ENCODE measurements at places on chromosomes 7 and 10.

DNA sequence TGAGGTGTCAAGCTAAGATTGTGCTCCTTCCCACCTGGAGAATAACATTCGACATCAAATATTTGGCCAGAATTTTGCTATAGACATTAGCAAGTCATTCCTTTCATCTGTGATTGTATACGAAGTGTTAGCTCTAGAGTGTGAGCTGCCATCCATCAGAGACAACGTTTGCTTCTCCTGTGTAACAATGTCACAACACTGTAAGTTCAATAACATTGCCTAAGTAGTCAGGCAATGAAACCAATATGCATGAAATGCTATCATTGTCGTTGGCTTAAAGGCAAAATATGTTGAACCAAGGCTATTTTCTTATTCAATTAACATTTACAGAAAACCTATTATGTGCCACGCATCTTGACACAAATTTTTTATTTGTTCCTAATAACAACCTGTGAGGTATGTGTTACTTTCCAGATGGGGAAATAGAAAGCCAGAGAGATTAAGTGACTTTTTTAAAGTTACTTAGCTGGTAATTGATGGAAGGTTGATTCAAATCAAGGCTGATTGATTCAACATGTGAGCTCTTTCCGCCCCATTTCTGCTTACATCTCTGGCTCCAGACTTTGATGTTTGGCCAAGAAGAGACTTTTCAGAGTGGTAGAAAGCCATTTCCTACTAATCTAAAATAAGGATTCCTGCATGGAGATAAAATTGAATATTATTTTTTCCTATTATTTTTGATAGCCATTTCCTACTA lies 32.0 kb downstream of the BET1 start:
- DNase-seq, result no peak

DNA sequence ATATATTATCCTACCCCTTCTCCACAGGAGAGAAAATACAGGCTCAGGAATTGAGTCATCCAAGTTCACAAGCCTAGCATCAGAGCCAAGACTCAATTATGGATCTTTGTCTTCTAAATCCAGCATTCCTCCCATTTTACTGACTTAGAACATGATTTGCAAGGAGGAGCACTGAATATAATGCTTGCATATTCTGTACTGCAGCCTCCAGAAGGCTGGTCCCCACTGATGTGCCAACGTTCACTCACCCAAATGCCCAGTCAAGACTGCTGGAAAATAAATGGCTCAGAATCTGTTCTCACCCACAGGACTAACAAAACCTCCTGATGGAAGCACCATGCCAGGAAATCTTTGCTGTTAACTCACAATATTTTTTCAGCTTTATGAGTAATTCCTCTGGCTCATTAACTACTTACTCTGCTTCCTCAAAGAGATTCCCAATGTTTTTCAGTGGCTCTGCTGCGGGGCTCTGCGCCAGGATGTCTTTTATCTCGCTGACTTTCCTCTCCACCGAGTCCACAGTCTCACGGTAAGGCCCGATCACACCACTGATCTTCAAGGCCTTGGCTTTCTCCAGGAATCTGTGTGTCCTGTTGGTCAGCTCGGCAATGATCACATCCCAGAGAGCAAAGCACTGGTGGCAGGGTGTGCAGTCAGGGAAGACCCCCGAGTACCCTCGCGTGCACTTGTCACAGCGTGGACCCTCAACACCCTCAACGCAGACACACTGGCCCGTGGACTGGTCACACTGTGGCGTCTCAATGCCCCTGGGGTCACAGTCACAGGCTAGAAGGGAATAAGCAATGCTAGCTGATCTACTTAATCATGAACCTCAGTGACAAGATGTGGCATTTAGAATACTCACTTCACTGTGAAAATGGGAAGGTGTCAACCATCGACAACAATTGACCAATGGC lies 48.8 kb downstream of the DLD start:
- no peak for DNase-seq

DNA sequence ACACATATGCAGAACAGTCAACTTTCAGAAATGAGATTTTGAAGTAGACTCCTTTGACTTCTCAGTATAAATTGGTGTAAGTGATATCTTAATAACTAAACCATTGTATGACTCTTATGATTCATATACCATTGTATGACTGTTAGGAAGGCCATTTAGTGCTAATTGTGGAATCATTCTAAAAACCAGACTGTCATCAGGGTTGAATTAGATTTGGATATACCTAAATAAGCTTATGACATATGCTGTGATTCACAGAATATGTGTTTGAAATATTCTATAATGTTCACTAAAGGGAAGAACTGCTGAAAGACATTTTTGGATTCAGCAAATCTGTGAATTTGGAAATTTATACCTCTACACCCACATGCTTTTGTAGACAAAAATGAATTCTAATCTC lies 438.1 kb downstream of the MDFIC start:
- DNase-seq, result no peak

DNA sequence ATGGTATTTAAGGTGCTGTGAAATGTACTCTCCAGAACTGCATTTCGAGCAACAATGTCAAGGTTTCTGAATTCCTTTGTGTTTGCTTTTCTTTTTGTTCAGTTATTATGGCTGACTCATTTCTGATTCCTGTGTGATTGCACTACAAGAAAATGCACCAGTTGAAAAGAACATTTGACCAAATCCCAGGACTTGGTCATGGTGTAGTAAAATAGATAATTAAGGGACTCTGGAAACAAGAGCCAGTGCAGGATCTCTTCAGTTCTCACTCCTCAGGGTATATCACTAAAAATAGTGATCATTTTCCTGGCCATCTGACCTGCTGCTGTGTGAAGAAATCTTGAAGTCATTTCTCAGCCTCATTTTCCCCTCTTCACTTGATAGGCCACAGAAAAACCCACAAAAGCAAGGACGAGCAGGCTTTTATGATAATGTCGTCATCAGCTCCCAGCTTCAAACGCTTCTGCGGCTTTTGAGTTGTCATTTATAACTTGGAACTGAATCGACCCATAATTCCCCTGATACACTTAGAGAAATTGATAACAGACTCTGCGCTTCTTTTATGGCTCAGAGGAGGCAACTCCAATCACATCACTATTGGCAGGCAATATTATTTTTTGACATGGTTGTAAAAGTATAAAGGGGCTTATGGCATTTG lies 274.7 kb downstream of the HDAC9 start:
- no peak for DNase-seq

- DNase-seq, result no peak
Measured at GRCh38 chr10:131842351-131843088, 58.3 kb upstream of the PPP2R2D start.

GRCh38 chr7:80768756-80769155 lies 130.3 kb downstream of the CD36 start:
- DNase-seq, result no peak

GRCh38 chr7:40546616-40547501 lies 412.1 kb downstream of the SUGCT start:
- no peak for DNase-seq

- DNase-seq, result no peak
Measured at GRCh38 chr7:44449584-44449928, 40.9 kb downstream of the NUDCD3 start.

DNA sequence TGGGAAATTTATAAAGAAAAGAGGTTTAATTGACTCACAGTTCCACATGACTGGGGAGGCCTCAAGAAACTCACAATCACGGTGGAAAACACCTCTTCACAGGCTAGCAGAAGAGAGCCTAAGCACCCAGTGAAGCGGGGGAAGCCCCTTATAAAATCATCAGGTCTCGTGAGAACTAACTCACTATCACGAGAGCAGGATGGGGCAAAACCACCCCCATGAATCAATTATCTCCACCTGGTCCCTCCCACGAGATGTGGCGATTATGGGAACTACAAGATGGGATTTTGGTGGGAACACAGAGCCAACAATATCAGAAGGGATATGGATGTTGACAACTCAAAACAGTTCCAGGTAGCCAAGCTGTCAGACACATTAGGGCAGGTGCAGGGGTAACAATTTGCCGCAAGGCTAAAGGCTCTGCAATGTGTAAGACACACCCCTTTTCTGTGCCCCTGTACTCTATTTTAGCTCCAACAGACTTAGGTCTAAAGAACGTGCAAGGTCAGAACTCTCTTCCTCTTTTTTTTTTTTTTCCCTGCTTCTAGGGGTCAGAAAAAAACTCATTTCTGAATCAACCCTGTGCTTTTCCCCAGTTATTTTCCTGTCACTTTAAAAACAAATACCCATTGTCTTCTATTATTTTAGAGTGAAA lies 30.7 kb upstream of the RBM20 start:
- no peak for DNase-seq

DNA sequence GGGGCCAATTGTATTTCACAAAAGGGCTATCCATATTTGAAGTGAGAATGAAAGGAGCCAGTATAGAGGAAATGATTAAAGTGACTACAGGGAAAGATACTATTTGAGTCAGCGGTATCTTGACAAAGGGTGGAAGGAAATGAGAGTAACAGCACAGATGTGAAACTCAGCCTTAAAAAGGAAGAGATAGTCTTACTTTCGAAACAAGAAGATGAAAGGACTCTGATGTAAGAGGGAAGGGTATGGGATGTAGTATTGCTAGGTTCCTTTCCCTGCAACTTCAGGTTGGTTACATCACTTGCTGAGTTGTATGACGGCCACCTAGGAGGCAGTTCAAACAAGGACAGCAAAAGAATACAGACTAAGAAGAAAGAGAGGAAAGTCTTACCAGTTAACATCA lies 13.7 kb downstream of the CISD1 start:
- DNase-seq, result no peak

GRCh38 chr7:154409703-154410311 lies 357.6 kb downstream of the DPP6 start:
- no peak for DNase-seq

DNA sequence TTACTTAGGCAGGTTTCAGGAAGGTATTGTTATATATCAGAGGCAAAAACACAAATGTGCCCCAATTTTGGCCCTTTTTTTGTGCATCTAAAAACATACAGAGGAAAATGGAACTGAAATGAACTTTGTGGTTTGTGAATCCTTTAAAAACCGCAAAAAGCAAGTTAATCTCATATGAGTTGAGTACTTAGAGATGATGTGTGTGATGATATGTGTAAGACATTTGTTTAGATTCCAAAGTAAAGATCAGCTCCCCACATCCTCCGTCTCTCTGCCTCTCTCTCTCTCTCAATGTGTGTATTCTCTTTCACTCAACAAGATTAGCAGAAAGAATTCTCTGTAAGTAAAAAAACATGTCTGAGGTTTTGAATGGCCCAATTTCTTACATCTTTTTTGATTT lies 201.9 kb downstream of the MALRD1 start:
- DNase-seq, result no peak

GRCh38 chr10:11403116-11403515 lies 208.3 kb downstream of the USP6NL start:
- no peak for DNase-seq

GRCh38 chr10:25966844-25967243 lies 32.8 kb downstream of the MYO3A start:
- DNase-seq, result no peak

- DNase-seq, result peak; percentile 71
Measured at GRCh38 chr7:2928613-2929311, 84.7 kb upstream of the GNA12 start.

- no peak for DNase-seq
Measured at GRCh38 chr7:30970594-30971094, 6.9 kb downstream of the GHRHR start.

DNA sequence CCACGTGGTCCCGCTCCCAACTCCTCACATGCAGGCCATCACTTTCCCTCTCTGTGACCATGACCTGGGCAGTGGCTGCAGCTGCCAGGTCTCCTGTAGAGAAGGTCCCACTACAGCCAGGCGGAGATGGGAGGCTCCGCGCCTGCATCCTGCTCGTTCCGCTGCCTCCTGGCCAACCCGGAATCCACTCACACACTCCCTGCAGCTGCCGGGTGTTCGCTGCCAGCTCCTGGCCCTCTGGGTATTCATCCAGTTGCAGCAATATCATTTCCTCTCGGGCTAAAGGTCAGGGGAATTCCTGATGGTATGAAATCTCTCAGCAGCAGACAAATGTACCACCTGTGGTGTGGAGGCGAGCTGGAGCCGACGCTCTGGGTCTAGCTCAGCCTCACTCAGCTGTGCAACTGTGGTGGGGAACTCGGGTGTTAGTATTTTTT lies 65.7 kb downstream of the TLL2 start:
- no peak for DNase-seq

DNA sequence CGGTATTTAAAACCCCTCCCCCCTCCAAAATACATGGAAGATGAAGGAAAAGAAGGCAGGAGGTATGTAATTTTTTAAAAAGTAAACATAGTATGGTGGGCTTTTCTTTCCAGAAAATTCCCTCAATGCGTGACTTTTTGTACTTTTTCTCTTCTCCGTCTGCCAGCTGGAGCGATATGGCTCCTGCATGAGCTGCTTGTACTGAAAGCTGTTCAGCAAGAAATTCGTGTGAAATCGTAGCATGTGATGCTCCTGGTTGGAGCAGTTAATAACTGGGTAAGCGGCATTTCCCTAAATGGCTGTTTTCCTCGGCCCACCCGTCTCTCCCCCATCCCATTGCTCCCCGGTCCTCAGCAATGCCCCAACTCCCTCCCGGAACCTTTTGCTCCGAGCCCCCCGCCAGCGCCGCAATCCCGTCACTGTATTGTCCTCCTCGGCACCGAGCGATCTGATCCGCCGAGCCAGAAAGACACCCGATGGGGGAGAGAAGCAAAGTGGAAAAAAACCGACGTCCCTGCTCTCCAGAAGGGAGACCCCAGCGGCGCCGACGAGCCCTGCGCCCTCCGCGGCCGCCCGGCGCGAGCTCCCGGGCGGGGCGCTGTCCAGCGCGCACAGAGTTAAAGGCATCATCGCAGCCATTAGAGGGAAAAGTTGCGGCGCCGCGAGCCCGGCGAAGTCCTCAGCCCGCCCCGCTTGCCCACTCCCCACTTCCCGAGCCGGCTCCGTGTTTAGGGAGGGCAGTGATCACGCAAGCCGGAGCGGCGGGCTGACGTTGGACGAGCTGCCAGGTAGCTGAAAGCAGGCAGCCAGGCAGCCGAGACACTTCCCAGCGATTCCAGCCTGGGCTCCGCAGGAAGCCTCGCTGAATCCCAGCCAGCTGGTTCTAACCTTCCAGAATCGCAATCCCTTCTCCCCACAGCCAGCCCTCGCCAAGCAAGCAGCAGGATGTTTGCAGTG lies at the start of gene VSTM2A:
Gene VSTM2A, plus strand, starts transcription at position 707 of the 957 bp plus-strand sequence. CDS start 356 bp downstream, outside the sequence.
- DNase-seq, result no peak

GRCh38 chr10:71434760-71435394 lies 38.2 kb downstream of the CDH23 start:
- no peak for DNase-seq

GRCh38 chr7:69782917-69783684 lies 184.8 kb downstream of the AUTS2 start:
- peak; percentile 17 for DNase-seq

GRCh38 chr7:9981742-9982349 lies 991.8 kb upstream of the PHF14 start:
- no peak for DNase-seq

DNA sequence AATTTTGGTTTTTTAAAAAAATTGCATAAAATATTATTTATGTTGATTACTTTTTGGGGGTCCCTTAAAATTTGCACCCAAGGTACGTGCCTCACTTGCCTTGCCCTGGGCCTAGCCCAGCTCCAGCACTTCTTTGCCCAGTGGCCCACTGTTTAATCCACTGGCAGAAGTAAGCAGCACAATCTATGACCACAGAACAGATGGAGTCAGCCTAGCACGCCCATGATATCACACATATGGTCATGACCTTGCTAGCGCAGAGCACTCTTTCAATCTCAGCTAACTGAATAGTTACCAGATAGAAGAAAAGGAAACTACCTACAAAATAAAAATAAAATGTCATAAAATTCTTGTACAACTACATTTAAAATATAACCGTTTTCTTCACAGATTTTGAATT lies 5.6 kb downstream of the OGA start:
- DNase-seq, result no peak
